ENCODE measurements at places on chromosomes 4 and X.

GRCh38 chr4:3630136-3630597, 97.9 kb upstream of the LRPAP1 start:
- no peak for DNase-seq

- no peak for DNase-seq
These were observed 21.3 kb upstream of the WFS1 start for GRCh38 chr4:6248394-6248793.

DNA sequence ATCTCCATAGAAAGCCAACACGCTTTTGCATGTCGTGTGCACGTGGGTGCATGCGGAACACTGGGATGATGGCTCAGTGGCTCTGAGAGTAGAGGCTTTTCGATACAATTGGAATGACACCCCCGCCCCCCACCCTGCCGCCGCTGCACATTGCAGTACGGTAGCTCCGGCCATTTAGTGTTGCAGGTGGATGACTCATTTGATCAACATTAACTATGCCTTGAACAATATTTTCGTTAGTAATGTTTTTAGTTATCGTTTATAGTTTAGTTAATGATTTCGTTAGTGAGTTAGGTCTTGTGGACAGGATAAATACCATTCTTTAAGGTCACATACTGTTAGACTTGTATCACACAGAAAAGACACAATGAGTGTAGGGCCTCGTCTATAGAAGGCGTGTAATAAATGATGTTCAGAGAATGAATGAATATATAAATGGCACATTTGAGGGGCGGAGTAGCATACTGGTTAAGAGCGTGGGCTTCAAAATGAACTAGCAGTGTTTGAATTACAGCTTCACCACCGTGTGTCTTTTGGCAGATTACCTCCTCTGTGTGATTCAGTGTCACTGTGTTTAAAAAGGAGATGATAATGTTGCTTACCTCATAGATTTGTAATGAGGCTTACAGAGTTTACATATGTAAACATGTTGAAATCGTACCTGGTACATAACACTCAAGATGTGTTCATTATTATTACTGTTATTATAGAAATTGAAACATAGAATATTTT, 67.2 kb upstream of the TENM3 start:
- DNase-seq = no peak

GRCh38 chrX:84666086-84666485, 163.8 kb upstream of the HDX start:
- DNase-seq = no peak

DNA sequence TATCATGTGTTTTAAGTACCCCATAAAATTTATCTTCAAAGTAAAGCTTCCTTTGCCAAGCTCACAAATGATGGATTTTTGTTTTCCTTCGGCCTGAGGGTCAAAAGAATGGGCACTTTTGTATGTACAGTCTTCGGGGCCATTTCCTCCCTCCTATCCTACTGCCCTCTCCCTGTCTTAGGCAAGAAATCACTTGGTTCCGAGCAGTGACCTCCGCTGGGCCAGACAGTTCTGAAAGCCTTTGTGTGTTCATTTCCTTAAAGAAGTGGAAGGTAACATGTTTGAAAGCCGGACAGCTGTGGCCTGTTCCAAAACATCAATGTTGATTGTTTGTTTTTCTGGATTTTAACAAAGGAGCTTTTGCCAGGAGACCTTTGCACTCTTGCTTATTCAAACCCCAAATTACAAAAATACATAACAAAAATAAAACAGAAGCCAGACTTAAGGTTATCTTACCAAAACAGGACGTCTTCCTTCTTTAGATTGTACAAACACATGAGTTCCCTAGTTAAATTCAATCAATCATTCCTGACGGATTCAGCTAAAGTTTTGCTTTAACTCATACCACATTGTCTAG, 110.6 kb upstream of the LIMCH1 start:
- no peak for DNase-seq

Measured in activated CD4-positive, alpha-beta T cell treated with anti-CD3 and anti-CD28 coated beads for 48 hours (primary cell).